ENCODE measurements at places on chromosomes 1 and 21. TPM values are rescaled to one million over a fixed set of nuclear protein-coding genes. Genes with fewer than 3 reads are reported as not detected.

SUSD4 gene
- polyA plus RNA-seq: 0.08 TPM

BTBD8 gene
- 0.31 TPM for polyA plus RNA-seq

FCRL4 gene
- polyA plus RNA-seq: not detected

TCHH gene
- 0.03 TPM for polyA plus RNA-seq

NTRK1 gene
- polyA plus RNA-seq: 0.65 TPM

HS2ST1 gene
- polyA plus RNA-seq: 8.1 TPM

IVL gene
- polyA plus RNA-seq: not detected

OR14K1 gene
- not detected for polyA plus RNA-seq

ALX3 gene
- 0.04 TPM for polyA plus RNA-seq

CLCA1 gene
- not detected for polyA plus RNA-seq

GIPC2 gene
- polyA plus RNA-seq: 0.72 TPM

WLS gene
- polyA plus RNA-seq: 9.0 TPM

EPHA10 gene
- 0.05 TPM for polyA plus RNA-seq

MYBPH gene
- 33.4 TPM for polyA plus RNA-seq

KCNJ15 gene
- polyA plus RNA-seq: 0.04 TPM

SLC44A3 gene
- polyA plus RNA-seq: 0.04 TPM

DMRTA2 gene
- polyA plus RNA-seq: 0.01 TPM

SGIP1 gene
- 1.0 TPM for polyA plus RNA-seq

RIPPLY3 gene
- polyA plus RNA-seq: not detected

STYXL2 gene
- polyA plus RNA-seq: 56.0 TPM

PPIAL4G gene
- not detected for polyA plus RNA-seq

UBXN10 gene
- polyA plus RNA-seq: 0.07 TPM

CRB1 gene
- 0.06 TPM for polyA plus RNA-seq

PYHIN1 gene
- 0.15 TPM for polyA plus RNA-seq

WRAP73 gene
- 20.2 TPM for polyA plus RNA-seq

ECM1 gene
- polyA plus RNA-seq: 2.7 TPM

DMBX1 gene
- not detected for polyA plus RNA-seq
